ENCODE measurements at places on chromosomes 11 and 22.

DNA sequence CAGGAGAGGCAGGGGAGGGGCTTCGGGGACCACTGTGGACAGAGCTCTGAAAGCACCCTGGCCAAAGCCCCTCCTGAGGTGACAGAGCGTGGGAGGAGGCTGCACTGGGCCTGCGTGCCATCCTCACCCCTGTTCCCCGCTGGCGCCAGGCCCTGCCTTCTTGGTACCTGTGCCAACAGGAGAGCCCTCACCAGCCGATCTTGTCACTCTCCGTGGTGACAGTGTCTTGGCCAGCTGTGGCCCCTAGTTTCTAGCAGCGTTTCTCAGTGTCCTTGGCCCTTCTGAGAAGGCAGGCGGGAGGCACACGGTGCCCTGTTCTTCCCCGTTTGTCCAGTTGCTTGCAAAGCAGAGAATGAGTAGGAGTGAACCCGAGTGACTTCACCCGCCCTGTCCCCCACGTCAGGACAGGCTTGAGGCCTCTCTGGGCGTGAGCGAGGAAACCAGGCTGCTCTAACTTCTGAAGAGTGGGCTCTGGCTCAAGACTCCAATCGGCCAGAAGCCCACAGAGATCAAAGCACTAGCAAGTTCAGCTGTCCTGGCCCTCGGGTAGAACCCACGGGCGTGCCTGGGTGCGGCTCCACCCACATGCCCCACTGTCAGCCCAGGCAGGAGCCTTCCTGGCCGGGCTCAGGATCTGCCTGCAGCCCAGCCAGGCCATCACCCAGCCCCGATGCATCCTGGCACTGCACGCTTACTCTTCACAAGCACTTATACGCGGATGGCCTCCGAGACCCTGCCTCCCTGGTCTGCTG lies 60.2 kb upstream of the EMID1 start:
- no peak for DNase-seq

- no peak for DNase-seq
These were observed 18.8 kb upstream of the P4HA3 start for GRCh38 chr11:74330075-74330858.

DNA sequence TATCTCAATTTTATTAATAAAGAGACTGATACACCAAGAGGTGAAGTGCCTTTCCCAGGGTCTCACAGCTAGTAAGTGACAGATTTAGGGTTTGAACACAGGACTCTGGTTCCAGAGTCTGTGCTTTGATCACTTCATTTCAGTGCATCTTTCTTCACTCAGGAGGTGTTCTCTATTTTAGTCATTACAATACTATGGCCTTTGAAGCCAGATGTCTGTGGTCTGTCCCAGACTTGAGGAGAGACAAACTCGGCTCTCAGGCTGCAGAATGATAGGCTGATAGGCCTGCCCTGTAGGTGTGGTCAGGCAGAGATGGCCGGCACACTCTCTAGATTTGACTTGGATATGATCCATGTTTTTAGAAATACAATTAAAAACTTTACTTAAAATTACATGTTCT lies 478.5 kb upstream of the CCDC90B start:
- no peak for DNase-seq

DNA sequence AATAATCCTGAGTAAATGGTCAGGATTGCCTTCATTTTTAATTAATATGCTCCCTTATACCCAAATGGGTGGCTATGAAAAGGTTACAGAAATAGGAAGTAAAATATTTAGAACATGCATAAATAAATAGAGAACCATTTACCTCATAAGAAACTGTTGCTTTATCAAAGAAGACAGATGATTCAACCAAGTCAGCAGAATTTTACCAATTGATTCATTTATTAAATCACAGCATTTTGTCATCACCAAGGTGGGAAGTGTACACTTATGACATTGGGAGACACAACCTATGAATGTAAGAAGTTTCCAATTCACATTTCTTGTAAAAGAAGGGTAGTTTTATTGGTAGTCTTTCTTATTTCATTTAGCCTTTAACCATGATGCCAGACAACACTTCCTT lies 870.3 kb upstream of the CHORDC1 start:
- DNase-seq = no peak

DNA sequence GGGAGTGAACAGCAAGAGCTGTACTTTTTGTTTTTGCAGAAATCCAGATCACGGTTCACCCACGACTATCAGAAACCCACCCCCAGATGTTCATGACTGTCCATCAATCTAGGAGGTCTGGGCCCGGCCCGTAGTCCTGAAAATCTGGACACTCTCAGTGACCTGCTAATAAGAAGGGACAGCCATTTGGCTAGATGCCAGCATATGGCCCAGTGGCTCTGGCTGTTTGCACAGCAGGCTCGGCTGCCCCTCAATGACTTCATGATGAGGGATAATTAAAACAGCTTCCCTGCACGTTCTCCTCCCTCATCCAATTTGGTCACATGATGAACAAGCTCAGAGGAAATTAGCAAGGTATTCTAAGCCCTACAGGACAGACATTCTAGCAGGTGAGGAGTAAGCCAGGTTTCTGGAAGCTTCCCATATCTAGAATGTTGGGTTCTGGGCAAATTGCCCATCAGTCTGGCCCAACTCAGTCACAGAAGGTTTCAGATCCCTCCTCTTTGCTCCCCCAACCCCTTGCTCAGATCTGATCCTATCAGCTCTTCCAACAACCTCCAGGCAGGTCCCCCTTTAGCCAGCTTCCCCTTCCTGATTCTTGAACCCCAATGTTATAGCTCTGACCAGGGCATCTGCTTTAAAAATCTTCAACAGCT lies 397.3 kb downstream of the SHANK2 start:
- DNase-seq = no peak

- peak; percentile 63 for DNase-seq
These were observed 22.7 kb downstream of the EFCAB6 start for GRCh38 chr22:43789452-43789851.

DNA sequence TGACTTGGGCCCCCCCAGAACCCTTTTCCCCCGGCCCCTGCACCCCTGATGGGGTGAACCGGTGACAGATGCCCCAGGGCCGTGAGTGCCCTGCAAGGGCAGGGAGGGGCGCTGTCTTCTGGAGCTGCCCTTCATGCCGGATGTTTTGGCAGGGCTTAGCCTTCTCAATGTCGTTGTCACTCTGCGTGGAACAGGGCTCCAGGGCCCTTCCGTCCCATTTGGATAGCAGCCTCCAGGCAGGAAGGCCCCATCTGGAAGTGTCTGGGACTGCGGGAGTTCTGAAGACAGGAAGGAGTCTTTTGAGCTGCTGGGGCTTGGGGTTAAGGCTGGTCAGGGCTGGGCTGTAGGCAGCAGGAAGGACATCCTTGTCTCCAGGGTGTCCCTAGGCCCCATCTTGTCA lies 4.6 kb downstream of the FRMD8 start:
- no peak for DNase-seq

DNA sequence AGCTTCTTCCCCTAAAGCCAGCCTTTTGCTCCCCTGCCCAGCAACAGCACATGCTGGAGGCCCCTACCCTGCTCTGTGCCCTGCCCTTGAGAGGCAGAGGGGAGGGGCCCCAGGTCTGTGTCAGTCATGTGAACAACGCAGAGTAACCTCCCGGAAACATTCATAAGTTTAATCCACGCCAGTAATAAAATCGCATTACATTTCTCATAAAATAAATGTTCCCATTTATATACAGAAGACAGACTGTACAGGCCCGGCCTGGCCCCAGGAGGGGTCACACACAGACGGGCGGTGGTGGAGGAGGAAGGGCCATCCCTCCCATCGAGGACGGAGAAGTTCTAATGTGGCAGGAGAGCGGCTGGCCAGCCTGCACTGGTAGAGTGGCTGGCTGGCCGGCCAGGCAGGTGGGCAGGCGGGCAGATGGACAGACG lies 39.5 kb downstream of the LMO1 start:
- no peak for DNase-seq

DNA sequence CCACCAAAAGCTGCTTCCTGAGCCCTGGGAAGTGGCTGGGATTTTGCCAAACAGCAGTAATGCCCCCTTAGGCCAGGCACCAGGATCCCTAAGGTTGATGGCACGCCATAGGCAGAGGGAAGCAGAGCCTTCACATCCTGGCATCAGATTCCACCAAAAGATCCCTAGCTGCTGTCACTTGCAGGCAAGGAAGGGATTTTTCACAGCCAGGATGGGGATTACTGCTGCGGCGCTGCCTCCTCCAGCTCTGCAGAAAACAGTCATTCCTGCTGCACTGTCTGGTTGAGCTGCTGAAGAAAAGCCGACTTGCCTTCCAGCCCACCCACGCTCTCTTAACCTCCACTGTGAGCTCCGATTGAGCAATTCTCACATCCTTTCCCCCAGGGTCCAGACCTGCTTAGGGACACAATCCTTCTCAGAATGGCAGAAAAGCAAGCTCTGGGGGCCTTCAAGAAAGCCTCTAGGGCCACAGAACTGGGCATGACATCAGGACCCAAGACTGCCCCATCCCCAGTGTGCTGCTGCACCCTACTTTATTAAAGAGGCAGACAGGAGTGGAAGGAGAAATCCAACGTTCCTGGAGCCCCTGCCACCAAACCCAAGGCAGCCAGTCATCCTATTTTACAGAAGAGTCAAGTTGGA lies 19.9 kb downstream of the SYN3 start:
- no peak for DNase-seq

Data from mucosa of gallbladder (tissue), 1 donor.